T-helper 1 cell (primary cell): ENCODE measurements at places on chromosomes 7 and 10.
A peak's percentile ranks its signal among the peaks of the same experiment; 100 is the strongest.

- DNase-seq: no peak
Observed at GRCh38 chr7:113285411-113285810, 167.1 kb upstream of the SMIM30 start.

DNA sequence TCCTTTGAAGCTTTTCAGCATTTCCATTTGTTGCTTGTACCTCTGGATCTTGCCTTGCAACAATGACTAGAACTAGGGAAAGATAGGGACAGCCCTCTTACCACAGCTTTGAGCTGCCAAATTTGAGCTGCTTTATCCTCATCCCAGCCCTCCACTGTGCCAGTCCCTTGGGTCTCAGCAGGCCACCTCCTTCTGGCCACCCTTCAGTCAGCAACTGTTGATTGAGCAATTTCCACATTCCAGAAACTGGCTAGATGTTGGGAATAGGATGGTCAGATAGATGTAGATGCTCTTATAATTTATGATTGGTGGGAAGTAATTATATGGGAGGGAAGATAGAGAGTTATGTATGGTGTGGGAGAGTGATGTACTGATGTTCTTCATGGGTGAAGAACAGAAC is 100.1 kb downstream of the ST7 start:
- DNase-seq: no peak

DNA sequence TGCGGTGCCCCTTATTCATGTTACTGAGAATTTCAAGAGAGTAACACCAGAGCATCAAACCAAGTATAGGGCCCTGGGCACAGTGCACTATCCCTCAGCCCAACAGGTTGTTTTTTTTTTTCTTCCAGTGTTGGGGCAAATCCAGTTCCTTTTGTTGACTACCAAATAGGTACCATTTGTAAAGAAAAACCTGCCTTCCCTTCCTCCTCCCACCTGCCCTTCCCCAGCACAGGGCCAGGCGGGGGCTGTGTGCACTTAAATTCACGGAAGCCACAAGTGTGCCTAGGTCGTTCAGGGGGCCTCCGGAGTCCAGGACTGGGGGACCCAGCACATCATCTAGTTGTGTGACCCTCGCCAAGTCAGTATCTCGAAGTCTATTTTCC is 595 bp upstream of the SFXN4 start:
- no peak for DNase-seq

- DNase-seq: peak; percentile 13
Observed at GRCh38 chr7:151705636-151706276, 171.2 kb downstream of the PRKAG2 start.

DNA sequence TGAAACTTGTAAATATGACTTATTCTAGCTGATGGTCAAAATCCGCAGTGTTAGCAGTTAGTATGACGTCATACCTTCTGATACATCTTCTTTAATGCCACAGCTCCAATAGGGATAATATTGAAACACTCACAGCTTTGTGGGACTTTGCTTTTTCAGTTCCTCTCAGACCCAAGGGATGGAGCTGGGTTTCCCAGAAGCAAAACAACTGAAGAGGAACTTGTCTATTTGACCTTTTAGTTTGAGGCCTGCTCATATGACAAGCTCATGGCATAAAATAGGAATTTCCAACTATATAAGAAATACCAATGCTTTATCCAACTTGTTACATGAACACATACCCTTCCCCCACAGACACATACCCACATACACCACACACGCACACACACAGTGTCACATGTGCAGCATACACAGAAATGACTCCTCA is 31.6 kb upstream of the C10orf67 start:
- no peak for DNase-seq

GRCh38 chr10:75236178-75236825 is 545 bp upstream of the COMTD1 start:
- no peak for DNase-seq

- no peak for DNase-seq
Observed at GRCh38 chr10:95505084-95505610, 56.0 kb downstream of the SORBS1 start.

DNA sequence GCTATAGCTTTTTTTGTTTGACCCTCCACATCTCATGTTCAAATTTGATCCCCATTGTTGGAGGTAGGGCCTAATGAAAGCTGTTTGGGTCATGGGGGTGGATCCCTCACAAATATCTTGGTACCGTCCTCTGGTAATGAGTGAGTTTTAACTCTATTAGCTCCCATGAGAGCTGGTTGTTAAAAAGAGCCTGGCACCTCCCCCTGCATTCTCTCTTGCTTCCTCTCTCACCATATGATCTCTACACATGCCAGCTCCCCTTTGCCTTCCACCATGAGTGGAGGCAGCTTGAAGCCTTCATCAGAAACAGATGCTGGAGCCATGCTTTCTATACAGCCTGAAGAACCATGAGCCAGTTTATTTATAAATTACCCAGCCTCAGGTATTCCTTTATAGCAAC is 43.0 kb upstream of the IMMP2L start:
- DNase-seq: no peak

GRCh38 chr10:103845972-103846371 is 9.4 kb downstream of the SH3PXD2A start:
- peak; percentile 13 for DNase-seq

GRCh38 chr7:104960741-104961448 is 53.1 kb upstream of the KMT2E start:
- DNase-seq: no peak

DNA sequence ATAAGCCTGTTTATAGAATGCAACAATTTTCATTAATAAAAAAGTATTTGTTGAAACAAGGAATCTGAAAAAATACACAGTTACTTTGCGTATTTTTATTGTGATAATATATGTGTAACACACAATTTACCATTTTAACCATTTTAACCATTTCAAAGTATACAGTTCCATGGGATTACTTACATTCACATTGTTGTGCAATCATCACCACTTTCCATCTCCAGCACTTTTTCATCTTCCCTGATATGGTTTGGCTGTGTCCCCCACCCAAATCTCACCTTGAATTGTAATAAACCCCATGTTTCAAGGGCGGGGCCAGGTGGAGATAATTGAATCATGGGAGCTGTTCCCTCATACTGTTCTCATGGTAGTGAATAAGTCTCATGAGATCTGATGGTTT is 61.3 kb upstream of the GLCCI1 start:
- DNase-seq: no peak

DNA sequence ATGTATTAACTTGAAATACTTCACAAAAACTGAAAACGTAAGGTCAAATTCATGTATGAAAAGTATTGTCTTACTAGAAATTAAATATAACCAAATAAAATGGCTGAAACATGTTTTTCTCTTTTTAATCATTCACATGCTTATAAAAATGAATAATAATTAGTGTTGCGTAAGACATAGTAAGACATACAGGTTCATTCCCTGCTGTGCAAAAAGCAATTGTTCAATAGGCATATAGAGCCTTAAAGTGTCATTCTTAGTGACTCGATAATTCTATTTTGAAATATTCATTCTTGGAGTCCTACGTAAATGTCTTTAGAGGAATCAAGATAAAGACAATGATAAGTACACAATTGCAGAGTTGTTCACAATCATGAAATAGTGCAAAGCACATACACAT is 337.1 kb downstream of the SUGCT start:
- DNase-seq: no peak

DNA sequence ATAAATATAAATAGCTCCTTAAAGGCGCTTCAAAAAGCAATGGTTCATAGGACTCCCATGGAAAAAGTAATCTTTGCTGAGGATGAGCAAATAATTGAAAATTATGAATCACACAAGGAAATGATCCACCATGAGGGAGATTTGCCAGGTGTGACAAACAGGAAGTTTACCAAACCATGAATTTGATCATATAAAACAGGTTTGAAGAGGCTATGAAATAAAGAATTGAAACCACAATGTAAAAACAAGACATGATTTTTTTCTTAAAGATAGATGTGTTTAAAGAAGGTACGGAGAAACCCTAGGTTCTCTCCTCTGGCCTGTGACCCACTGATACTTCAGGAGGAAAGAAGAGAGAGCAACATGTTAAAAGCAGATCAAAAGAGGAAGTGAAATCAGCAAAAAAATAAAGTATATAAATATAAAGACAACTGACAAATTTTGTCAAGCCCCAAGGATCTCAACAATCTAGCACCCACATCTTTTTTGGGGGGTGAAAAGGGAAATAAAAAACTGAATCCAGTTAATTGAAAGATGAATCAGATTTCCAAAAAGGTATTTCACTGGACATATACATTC is 111.3 kb upstream of the ASAH2 start:
- no peak for DNase-seq

DNA sequence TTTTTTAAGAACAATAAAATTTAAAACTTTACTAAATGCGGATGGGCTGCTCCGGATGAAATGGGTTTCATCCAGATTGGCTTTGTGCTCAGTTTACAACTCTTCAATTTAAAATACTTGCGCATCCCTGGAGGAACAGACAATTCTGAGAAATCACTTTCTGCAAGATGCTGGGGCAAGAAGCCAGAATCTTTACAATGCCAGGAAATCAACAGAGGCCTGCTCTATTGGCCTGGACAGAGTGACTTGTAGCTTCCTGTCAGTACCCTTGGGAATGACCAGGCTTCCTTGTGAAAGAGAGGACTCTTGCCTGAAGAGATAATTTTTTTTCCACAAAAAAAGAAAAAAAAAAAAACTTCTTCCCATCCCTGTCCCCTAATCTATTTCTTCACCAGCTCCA is 3.9 kb upstream of the FAM13C start:
- no peak for DNase-seq

DNA sequence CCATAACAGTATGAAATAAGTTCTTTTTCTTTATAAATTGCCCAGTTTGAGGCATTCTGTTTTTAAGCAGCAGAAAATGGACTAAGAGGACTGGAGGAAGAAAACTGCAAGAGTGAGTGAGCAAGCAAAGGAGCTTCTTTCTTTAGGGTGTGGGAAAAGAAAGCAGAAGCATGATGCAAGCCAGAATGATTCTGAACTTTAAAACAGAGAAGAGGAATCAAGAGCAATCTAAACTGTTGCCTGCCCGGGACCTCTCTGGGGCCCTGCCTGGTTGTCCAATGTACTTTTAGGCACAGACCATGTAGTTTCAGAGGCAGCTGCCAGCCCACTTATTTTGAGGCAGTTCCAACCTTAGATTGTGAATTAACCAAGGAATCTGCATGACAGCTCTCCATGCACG is 186.3 kb downstream of the PLPP4 start:
- no peak for DNase-seq

GRCh38 chr7:151719031-151719896 is 157.7 kb downstream of the PRKAG2 start:
- DNase-seq: no peak

- no peak for DNase-seq
Observed at GRCh38 chr7:67343572-67343971, 346.9 kb downstream of the TYW1 start.

- DNase-seq: no peak
Observed at GRCh38 chr7:102395592-102395872, 631 bp upstream of the PRKRIP1 start.

- no peak for DNase-seq
Observed at GRCh38 chr10:43151371-43151770, 13.1 kb downstream of the CSGALNACT2 start.

DNA sequence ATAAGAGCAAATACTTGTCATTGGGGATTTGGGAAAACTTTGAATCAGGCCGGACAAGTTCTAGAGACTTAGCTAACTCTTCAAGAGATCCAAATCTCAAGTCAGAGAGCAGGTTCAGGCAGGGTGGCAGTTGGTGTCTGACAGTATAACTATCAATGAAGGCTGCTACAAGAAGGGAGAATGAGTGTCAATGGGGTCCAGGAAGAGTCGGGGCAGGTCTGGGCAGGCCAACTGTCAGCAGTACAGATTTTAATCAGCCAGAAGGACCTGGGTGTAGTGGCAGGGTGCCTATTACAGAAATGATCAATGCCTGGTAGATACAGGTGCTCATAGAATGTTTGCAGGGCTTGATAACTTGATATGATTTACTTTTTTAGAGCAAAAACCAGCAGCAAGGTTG is 751.1 kb downstream of the GRM8 start:
- no peak for DNase-seq

- DNase-seq: no peak
Observed at GRCh38 chr7:30226614-30227268, 57.7 kb upstream of the ZNRF2 start.

GRCh38 chr10:122116331-122116730 is 127.4 kb downstream of the TACC2 start:
- no peak for DNase-seq

GRCh38 chr7:66639773-66640172 is 11.1 kb downstream of the KCTD7 start:
- no peak for DNase-seq

DNA sequence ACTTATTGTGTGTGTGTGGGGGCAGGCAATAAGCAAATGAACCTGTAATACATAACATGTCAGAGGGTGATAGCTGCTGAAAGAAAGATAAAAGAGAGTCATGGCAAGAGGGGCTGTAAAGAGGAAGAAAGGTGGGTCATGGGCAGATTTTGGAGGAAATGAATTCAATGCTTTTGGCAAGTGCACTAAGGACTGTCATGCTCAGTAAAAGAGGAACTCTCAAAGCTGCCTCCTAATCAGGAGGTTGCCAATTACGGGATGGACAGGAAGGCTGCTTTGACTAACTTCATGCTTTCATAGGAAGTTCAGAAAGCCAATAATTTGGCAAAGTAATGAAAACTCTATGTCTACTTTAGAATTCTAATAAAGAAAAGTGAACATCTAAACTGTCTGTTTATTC is 401.2 kb downstream of the SH2D4B start:
- DNase-seq: no peak

GRCh38 chr10:98364432-98365102 is 50.4 kb downstream of the PYROXD2 start:
- no peak for DNase-seq

GRCh38 chr7:31875424-31875823 is 188.4 kb downstream of the PPP1R17 start:
- no peak for DNase-seq

GRCh38 chr10:73414230-73414945 is 530 bp upstream of the ANXA7 start:
- DNase-seq: no peak

GRCh38 chr7:57482-58255 is 134.7 kb upstream of the FAM20C start:
- no peak for DNase-seq

GRCh38 chr7:76095908-76096307 is 48.0 kb downstream of the MDH2 start:
- no peak for DNase-seq

DNA sequence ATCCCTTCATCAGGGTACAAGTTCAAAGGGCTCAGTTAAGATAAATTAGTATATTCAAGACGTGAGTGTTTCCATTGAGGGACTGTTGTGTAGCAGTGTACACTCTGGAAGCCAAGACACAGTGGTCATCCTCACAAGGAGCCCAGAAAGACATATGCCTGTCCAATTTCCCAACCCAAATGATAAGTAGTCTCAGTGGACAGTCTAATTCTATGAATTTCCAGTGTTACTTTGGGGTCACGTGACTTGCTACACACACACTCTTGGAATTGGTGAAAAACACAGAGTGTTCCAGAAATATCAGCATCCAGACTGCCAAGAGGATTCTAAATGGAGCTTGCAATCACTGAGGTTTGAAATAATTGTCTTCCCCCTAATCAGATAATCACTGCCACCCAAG is 365.1 kb downstream of the WDR11 start:
- DNase-seq: no peak

- DNase-seq: peak; percentile 76
Observed at GRCh38 chr10:22681783-22682183, 32.6 kb downstream of the PIP4K2A start.

GRCh38 chr7:25353732-25354131 is 125.4 kb upstream of the NPVF start:
- no peak for DNase-seq
